DND-41 (cell line): ENCODE measurements at places on chromosomes 4 and X.

GRCh38 chrX:15946783-15947580, 92.4 kb upstream of the AP1S2 start:
- DNase-seq: no peak

DNA sequence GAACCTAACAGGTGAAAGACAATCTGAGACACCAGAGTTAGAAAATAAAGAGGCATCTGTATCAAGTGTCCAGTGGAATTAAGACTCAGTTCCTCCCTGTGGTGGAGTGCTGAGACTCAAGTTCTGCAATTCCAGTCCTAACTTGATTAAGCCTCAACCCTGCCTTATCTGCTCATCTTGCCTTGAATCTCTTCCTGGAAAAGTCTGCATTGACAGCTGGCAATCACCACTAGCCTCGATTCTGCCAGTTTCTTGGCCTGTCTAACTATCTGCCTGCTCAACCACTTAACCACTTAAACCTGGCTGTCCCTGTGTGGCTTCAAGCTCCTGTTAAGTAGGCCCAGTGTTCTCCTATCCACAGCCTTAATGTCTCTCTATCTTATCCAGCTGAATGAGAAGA, 22.4 kb upstream of the NEIL3 start:
- DNase-seq: peak; percentile 76

DNA sequence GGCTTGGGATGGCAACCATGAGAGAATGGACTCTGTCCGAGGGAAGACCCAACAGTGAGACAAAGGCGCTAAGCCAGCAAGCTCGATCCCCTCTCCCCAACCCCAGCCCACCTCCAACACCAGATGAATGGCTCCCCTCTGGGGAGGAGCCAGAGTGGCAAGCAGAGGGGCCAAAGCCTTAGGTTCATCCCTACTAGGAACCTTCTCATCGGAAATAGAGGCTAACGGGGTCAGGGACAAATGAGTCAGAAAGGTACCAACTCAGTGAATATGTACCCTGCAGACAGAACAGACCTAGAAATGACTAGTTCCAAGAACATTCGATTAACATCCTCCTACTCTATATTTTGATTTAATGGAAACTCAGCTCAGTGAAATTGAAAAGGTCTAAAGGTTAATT, 73.9 kb downstream of the NSG1 start:
- no peak for DNase-seq

DNA sequence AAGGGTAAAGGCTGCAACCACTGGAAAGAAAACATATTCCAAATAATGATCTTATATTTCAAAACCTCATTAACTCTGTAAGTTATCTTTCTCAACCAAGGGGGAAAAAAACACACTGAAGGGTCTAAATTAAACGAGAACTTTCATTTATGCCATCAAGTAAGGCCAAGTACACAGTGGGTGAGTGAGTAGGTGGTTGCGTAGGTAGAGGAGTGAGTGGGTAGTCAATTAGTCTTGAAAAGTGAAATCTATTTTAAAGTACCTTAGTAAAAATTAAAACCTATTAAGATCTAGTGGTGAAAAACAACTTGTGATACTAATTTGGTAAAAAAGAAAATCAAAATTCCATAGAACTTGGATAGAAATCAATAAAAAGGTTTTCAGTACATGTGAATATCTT, 3.5 kb downstream of the CASK start:
- DNase-seq: no peak

GRCh38 chr4:88109123-88109881, 49.1 kb downstream of the ABCG2 start:
- DNase-seq: no peak

- no peak for DNase-seq
Measured at GRCh38 chr4:76011018-76011670, 3.8 kb upstream of the CXCL9 start.
